ENCODE measurements at places on chromosomes 2 and 18.

GRCh38 chr2:146874260-146874658, 970.6 kb upstream of the ACVR2A start:
- DNase-seq: peak; percentile 95

- DNase-seq: no peak
These were observed 588 bp downstream of the OTX1 start for GRCh38 chr2:63051042-63051794.

- no peak for DNase-seq
These were observed 70.6 kb upstream of the OTOS start for GRCh38 chr2:240211096-240211495.

DNA sequence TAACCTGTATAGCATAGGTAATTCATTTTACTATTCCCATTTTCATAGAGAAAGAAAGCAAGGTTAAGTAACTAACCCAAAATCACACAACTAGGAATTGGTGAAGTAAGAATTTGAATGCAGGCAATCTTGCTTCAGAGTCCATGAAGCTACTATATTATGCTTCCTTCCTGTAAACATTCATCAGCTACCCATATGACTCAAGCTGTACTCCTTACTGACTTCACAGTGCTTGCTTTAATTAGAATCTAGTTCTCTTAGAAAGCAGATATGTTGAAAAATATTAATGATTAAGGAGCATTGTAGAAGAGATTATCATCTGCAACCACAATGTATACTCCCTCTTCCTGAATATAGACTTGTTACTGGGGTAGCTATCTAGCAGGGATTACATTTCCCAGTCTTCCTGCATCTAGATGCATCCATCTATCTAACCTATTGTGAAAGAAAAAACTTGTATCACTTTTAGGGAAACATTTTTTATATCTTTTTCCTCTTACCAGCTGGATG, 961.6 kb upstream of the CHAC2 start:
- peak; percentile 3 for DNase-seq

DNA sequence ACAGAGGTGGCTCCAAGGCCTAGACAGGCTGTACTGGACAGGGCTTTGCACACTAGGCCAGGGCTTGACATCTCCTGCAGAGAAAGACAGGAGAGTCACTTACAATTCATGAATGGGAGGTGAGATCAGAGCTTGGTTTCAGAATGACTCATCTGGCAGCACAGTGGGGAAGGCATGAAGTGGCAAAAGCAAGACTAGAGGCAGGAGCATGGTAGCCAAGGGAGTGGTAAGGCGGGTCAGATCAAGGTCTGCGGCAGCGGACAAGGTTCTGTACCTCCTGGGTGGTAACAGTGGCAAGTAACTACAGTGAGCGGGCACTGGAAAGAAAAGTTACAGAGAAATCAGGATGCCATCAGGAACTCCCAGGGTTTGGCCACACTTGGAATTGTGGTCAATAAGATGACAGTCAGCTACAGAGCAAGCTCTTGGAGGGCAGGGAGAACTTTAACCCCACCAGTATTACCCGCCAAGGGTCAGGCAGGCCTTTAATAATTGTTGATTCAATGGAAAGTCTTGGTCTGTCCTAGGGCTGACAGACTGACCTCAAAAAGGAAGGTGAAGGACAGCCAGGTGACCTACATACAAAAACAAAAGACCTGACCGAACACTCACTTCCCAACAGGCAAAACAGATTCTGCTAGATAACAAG, 5.7 kb downstream of the MCFD2 start:
- peak; percentile 95 for DNase-seq

DNA sequence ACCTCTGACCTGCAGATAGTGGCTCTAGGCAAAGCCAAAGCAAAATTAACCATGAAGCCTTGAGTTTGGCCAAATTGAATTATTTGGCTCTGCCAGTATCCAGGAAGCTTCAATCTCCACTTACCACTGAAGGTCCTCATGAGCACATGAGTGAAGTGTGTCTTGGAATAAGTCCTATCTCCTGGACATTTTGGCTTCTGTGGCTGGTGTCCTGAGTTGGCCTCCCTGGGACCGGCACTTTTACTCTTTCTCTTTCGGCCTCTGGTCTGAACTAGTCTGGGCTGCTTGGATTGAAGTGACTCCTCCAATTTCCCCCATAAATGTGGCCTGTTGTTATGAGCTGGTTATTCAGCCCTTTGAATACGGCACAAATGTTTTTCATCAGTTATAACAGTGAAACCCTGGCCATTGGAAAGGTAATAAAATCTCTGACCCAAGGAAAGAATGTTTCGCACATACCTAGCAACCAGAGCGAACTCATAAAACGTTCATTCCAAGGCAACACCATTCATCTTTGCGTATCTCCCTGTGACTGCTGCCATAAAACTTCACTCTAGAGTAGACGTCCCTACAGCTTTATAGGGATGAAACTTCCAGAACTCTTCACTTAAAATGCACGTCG, 216.4 kb downstream of the LPIN1 start:
- peak; percentile 93 for DNase-seq

DNA sequence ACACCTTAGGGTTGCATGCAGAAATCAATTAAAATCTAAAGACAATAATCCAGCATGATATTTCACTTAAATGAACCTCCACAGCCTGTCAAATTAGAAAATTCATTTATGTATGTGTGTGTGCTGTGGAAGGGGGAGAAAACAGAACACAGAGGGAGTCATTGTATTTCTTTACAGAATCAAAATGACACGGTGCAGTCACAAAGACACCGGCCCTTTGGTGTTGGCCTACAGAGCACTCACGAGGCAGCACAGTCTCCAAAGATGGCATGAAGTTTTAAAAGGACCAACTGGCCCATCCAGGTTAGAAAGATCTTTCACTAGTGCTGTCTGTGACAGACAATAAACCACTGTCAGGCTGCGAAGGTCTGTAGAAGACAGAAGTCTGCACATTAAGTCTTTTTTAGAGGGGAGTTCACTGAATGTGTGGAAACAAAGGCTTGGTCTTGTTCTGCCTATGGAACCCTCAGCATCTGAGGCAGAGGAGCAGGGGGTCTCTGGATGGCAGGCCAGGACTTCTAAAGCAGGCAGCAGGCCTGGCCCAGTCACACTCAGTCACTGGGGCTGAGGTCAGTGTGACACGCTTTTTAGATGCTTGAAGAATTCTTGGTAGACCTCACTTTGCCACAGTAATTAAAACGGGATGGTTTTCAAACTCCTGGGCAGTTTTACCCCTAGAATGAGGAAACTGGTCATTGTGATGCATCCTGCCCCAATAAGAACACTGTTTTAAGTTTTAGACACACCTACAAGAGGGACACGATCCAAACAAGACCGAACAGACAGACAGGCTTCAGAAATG, 184.9 kb downstream of the AFF3 start:
- DNase-seq: peak; percentile 16

Measured in renal cortical epithelial cell (primary cell).